Heart left ventricle (tissue), 16 donors: ENCODE measurements at places on chromosomes 3 and 15. TPM values are rescaled to one million over a fixed set of nuclear protein-coding genes. Genes with fewer than 3 reads are reported as not detected.

The DYNLT2B gene
- 4.3 TPM for polyA plus RNA-seq

GRCh38 chr15:63372018-63372705 lies 9.5 kb downstream of the CA12 start:
- H3K4me1 ChIP-seq: no peaks in the 10 kb centered on the region
- no peaks in the 10 kb centered on the region for H3K36me3 ChIP-seq
- no peak overlapping the region for H3K4me3 ChIP-seq
- no peaks in the 10 kb centered on the region for H3K27me3 ChIP-seq
- DNase-seq: no peak

The RPP25 gene
- polyA plus RNA-seq: 4.0 TPM

The HYAL3 gene
- 2.1 TPM for polyA plus RNA-seq

The PTPRG gene
- 16.4 TPM for polyA plus RNA-seq

The HTR3E gene
- not detected for polyA plus RNA-seq

The HYPK gene
- polyA plus RNA-seq: 56.5 TPM

GRCh38 chr15:43508421-43508820 lies 9.0 kb upstream of the MAP1A start:
- H3K36me3 ChIP-seq: no peaks in the 10 kb centered on the region
- no peak overlapping the region for H3K4me3 ChIP-seq
- no peaks in the 10 kb centered on the region for H3K27me3 ChIP-seq
- peaks cover 30% of the 10 kb centered on the region for H3K4me1 ChIP-seq

DNA sequence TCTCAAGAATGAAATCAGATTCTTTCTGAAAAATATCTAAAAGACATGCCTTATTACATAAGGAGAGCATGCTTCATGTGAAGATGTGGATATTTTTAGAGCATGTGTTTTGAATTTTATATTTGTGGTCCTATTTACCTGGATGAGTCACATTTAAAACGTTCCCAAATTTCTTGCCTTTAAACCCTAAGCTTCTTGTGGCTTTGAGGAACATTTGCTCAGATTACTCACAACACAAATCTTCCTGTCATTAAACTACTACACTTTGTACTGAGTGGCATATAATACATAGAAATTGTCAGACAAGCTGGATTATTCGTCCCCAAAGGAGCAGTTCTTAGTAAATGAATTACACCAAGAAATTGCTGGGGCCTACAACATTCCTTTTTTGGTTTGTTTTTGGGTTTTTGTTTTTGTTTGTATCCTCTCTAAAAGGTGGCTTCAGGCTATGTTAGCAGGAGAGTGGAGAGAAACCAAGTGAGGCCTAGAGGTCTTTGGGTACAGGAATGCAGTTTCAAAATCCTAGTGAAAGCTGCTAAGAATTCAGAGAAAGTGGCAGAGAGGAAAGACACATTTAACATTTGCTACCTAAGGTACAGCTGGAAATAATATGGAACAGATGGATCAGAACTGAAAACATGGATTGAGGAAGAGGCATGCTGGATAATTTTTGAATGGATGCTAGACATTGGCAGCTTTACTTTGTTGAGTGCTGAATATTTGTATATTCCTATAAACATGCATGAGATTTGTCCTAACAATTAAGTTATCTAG lies 128.1 kb downstream of the RPL22L1 start:
- H3K27me3 ChIP-seq: no peaks in the 10 kb centered on the region
- DNase-seq: no peak
- H3K4me3 ChIP-seq: no peak overlapping the region
- H3K27ac ChIP-seq: no peak overlapping the region
- no peaks in the 10 kb centered on the region for H3K4me1 ChIP-seq

The ABHD2 gene
- 8.6 TPM for polyA plus RNA-seq

DNA sequence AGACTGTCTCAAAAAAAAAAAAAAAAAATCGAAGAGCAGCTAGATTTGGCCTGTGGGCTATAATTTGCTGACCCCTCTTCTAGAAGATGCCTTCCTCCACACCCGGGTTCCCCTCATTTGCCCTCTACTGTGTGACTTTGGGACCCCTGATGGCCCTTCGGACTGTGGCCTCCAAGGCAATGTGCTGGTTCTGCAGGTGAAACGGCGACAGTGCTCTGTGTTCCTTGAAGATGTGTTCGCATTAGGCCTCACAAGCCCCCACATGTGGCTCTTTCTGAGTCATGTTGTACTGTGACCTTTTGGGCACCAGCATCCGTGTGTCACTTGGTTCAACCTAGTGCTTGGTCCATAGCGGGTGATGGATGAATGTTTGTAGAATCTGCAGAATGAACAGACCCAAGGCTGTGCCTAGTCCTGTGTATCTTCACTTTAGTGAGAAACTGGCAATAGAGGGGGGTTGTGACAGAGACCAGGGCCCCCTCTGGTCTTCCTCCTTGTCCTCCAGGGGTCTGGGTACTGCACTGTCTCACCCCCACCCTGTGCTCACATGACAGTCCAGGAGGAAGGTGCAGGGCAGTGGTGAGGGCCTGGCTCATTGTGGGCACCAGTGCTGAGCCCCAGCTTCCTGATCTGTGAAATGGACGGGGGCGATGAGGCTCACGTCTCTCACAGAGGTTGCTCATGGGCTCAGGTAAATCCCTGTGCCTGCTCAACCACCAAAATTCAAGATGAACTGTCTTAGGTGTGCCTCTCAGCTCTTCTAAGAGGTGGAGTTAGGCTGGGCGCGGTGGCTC lies 22.7 kb downstream of the GOLGA6L2 start:
- no peaks in the 10 kb centered on the region for H3K27me3 ChIP-seq
- H3K4me1 ChIP-seq: no peaks in the 10 kb centered on the region
- H3K27ac ChIP-seq: no peak overlapping the region
- H3K4me3 ChIP-seq: no peak overlapping the region
- DNase-seq: no peak

- H3K4me3 ChIP-seq: no peak overlapping the region
- H3K27me3 ChIP-seq: no peaks in the 10 kb centered on the region
- H3K27ac ChIP-seq: peak overlapping the region; percentile 68
- peak; percentile 56 for DNase-seq
- H3K36me3 ChIP-seq: no peaks in the 10 kb centered on the region
Measured at GRCh38 chr15:68730471-68730919, 90.2 kb downstream of the ANP32A start.

The LRRFIP2 gene
- 67.7 TPM for polyA plus RNA-seq

The CDCP1 gene
- 1.6 TPM for polyA plus RNA-seq

DNA sequence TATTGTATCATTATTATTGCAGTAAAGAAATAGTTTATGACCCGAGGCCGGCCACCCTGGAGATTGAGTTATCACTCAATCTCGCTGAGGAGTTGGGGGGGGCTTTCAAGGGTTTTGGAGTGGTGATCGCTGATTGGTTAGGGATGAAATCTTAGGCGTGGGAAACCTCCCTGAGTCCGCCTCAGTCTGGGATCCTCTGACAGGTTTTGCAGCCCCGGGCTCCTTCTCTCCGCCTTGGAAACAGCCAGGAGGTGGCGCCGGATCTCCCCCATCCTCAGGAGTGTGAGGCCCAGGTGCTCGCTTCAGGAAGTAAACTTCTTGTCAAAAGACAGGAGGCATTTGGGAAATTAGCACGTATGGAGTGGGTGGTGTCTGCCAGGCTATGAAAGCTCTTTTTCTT lies 41.1 kb upstream of the SEC61A1 start:
- H3K36me3 ChIP-seq: no peaks in the 10 kb centered on the region
- H3K4me1 ChIP-seq: peaks cover 3% of the 10 kb centered on the region
- H3K27ac ChIP-seq: no peak overlapping the region

DNA sequence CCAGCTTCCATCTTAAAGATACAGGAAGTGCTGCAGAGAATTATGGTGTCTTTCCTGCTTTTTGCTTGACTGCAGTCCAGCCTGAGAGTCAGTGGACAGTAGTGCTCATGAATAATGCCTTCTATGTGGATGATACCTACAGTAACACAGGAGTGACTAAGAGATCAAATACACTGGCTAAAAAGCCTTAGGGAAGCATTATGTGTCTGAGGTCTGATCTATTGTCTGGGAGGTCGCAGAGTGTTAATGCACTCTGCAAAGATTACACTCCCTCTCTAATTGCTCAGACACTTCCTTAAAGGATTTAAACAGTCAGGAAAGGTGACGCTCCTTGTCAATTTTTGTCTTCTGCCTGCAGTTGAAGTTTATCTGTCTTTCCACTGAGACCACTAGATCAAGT lies 183.6 kb downstream of the MCTP2 start:
- no peaks in the 10 kb centered on the region for H3K4me1 ChIP-seq
- no peak for DNase-seq
- no peak overlapping the region for H3K4me3 ChIP-seq
- no peak overlapping the region for H3K27ac ChIP-seq
- H3K27me3 ChIP-seq: no peaks in the 10 kb centered on the region

DNA sequence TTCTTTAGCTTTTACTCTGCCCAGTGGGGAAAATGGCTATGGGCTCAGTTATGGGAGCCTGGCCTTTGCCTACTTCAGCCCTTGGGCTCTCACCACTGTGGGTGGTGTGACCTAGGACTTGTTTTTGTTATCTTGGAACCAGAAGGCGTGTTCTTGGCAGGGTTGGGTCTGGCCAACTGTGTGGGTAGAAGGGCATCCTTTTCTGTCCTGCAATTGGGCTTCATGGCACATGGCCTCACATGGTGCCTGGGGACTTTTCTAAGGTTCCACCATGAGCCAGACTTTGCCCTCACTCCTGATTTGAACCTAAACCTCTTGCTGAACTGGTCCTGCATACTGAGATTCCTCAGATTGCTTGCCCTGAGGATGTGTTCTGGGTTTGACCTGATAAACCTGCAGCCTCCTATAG lies 1.7 kb downstream of the GLYCTK start:
- H3K36me3 ChIP-seq: peaks cover 16% of the 10 kb centered on the region
- H3K4me1 ChIP-seq: peaks cover 4% of the 10 kb centered on the region
- H3K4me3 ChIP-seq: no peak overlapping the region
- H3K27me3 ChIP-seq: no peaks in the 10 kb centered on the region

The ARHGEF26 gene
- polyA plus RNA-seq: 2.2 TPM

DNA sequence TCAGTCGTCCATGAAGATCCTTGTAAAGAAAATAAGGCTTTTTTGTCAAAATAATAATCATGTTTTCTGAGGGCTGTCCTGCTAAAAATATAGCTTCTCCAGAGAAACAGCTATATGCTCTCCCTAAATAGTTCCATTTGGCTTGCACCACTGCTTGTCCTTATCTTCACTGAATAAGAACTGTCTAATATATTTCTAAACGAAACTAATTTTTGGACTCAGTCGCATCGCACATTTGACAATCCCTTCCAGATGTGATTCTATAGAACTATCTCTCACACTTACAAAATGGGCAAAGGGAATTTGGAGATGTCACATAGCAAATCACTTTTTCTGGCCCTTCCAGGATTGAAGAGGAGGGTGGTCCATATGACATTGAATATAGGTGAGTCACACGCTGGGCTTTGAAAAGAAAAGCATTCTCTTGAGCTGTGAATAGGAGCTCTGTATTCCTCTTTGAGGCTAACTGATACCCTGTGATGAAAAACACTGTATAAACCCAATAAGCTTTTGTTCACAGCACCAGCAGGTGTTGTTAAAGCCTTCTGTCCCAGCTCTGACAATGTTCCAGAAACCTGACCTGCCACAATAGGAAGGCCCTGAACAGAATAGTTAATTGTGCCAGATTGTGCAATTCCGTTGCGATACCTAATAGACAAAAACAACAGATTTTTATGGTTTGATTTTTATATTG lies 1144.2 kb downstream of the ROBO2 start:
- H3K27me3 ChIP-seq: no peaks in the 10 kb centered on the region
- no peak overlapping the region for H3K27ac ChIP-seq
- H3K4me1 ChIP-seq: no peaks in the 10 kb centered on the region
- H3K4me3 ChIP-seq: no peak overlapping the region
